NCI-H1417 treated with DMSO at 0.1 percent for 48 hours (cell line): ENCODE measurements at places on chromosomes 5 and 9.

DNA sequence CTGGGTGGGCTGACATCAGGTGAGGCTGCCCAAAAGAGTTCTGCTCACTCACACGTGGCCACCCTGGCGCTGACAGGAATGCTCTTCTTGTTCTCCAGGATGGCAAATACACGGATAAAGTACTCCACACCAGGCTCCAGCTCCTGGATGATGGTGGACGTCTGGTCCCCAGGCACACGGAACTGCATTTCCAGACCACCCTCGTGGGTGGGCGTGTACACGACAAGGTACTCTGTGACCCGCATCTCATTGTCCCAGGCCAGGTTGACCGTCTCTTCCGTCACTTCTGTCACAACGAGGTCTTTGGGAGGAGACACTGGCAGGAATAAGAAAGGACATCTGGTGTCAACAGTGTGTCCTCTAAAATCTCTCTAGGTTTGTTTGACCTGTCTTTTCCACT is 33.8 kb downstream of the TNC start:
- no peak for DNase-seq

DNA sequence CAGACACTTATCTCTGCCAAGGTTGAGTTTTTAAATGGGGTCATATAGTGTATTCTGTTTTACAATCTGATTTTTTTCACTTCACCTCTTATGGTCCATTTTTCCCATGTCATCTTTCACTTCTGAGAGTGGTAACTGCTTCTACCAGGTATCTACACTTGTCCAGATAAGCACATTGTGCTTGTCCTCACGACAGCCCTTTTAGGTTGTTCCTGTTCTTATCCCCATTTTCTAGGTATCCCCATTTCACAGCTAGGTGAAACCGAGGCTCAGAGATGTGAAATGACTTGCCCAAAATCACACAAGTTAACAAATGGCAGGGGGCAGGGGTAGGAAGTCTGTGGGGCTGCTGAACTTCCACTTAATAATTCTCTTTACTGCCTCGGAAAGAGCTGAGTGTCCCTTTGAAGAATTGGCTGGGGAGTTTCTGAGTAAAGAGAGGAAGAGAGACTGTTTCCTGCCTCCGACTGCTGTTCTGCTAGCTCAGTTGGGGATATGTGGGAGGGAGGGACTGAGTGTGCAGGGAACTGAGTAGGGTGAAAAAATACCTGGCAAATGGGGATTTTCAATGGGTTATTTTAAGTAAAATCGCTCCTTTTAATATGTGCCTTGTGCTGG is 255.4 kb downstream of the GRIA1 start:
- no peak for DNase-seq

- DNase-seq: no peak
Measured at GRCh38 chr5:141504216-141504615, 15.3 kb downstream of the PCDHGC5 start.

DNA sequence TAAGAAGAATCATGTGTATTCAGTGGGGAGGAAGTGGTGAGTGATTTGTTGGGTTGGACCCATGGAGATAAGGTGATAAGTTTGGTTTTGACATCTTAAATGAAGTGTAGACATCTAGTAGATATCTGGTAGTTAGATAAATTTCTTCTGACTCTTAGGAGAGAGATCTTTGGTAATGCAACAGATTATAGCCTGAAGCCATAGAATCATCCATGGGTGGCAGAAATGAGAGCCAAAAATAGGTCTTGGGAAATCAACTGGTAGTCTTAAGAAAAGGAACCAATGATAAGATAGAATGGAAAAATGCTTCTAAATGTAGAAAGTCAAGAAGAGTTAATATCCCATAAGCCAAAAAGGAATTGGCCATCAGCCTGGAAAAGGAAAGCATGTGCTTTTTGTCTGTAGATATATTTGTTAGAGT is 532.7 kb upstream of the GRAMD2B start:
- DNase-seq: no peak

DNA sequence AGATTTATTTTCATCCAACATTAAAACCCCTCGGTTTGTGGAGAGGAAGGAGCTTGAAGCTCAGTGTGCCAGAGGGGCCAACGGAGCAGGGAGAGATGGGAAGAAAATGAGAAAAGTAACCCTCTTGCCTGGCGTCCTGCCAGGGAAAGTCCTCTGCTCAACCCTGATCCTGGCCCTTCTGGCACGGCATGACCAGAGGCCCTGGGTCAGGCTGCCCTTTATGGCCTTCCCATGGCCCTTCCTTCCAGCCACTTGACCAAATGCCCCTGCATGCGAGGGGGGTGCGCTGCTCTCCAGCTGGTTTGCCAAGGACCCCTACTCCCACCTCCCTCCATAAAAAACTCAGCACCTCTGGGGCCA is 43.8 kb downstream of the SPRY4 start:
- no peak for DNase-seq

DNA sequence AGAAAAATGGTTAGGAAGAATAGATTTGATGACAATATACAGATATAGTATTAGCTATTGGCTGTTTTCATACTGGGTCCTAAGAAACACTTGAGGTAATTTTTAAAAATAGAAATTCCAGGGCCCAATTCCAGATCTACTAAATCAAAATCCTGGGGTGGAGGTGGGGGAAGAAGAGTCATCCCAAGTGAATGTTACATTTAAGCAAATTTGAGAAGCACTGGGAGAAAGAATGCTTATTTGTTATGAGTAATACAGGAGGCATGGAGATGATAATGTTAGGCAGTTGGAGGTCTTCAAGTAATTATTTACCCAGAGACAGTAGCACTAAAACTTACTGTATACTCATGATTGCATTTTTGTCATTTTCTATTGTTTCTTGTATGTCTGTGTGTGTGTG is 93.0 kb upstream of the DAB2 start:
- no peak for DNase-seq

- no peak for DNase-seq
Measured at GRCh38 chr5:1374679-1375055, 29.8 kb upstream of the CLPTM1L start.

DNA sequence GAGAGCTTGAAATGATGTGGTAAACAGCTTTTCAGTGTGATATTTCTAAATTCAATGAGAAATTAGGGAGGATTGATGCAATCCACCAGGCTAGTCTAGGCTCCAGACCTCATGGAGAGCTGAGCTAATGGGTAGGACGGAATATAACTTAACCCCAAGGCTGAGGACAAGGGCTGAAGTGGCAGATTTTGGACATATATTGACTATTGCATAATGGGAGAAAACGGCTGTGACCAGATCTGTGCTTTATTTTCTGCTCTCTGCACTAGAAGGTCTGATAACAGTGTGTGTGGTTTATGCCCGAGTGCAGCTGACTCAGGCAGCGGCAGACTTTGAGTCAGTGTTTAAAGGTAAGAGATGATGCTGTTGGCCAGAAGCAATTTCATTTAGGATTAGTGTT is 70.6 kb downstream of the ACTBL2 start:
- DNase-seq: no peak

GRCh38 chr9:91547081-91547480 is 123.4 kb upstream of the NFIL3 start:
- no peak for DNase-seq

GRCh38 chr5:66415208-66415607 is 181.0 kb upstream of the MAST4 start:
- DNase-seq: no peak

DNA sequence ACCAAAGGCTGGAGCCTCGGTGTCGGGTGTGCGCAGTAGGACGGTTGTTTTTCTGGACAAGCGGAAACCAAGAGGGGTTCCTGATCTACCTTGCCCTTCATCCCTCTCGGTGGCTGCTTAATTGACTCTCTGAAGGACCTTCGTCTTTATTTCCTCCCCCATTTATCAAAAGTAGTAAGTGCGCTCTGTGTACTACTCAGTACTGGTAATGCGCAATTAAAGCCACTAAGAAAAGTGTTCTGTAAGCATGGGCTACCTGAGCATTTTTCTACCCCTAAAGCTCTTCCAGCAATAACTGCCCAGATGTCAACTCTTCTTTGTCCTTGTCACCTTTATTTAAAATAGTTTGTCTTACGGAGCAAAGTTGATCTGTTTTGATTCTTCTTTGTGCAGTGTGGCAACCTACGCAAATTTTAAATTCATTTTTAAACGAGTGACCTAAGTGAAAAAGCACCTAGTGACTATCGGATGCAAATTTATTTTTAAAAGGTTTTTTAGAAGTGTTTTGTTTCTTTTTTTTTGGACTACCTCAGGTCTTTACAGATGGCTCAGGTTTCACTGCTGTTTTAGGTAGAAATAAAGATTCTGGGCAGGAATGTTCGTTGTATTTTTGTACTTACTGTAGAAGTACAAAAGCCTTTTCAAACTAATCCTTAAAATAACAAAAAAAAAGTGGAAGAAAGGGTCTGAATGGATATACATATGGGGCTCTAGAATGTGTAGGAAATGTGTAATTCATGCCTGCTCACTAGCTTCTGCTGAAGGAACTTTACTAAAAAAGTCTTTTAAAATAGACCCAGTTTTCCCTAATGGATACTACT is 2.0 kb downstream of the JMY start:
- no peak for DNase-seq

- no peak for DNase-seq
Measured at GRCh38 chr5:96439477-96440184, 6.6 kb upstream of the PCSK1 start.

DNA sequence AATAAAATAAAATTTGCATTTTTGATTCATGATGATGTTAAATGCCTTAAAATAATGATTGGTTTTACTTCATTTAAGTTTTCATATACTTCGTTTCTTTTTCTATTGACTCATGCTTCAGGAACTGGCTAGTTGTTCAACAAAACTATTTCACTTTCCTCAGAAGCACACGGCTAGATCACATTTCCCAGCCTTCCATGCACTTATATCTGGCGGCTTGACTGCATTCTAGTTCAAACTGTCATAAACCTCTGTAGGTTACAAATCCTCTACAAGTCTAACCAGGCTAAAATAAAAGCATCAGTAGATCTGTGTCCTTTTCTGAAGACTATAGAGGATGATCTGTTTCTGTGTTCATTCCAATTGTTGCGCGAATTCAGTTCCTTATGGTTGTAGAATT is 46.3 kb upstream of the CNTLN start:
- DNase-seq: no peak

DNA sequence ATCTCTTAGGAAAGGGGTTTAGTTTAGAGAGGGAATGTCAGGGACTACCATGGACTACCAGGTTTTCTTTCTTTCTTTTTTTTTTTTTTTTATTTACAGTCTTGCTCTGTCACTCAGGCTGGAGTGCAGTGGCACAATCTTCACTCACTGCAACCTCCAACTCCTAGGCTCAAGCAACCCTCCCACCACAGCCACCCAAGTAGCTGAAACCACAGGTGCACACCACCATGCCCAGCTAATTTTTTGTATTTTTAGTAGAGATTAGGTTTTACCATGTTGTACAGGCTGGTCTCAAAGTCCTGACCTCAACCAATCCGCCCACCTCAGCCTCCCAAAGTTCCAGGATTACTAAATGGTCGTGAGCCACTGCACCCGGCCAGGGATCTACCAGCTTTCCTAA is 572.7 kb downstream of the CAAP1 start:
- DNase-seq: no peak

- no peak for DNase-seq
Measured at GRCh38 chr5:33968211-33969005, 16.1 kb downstream of the SLC45A2 start.

- no peak for DNase-seq
Measured at GRCh38 chr9:84652496-84653120, 16.9 kb upstream of the NTRK2 start.

DNA sequence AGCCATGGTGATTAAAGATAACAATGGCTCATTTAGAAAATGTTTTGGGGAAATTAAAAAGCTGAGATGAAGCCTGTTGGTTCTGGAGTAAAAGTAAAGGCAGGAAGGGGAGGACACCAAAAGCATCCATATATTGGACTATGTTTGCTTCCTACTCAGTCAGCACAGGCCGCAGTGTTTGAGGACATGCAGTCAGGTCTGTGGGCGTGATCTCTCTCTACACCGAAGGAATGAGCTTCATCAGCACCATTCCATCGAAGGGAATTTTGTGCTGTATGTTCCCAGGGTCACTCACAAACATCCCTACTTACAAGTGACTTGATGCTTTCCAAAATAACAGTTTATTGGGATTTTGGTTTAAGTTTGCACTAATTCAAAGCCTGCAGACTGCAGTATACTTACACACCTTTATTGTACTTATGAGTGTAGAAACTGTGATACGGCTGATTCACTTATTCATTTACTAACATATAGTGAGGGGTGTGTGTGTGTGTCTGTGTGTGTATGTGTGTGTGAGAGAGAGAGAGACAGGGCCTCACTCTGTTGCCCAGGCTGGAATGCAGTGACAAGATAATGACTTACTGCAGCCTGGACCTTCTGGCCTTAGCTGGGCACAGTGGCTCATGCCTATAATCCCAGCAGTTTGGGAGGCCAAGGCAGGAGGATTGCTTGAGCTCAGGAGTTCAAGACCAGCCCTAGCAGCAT is 13.4 kb upstream of the CDK5RAP2 start:
- DNase-seq: no peak

GRCh38 chr9:107188376-107188775 is 94.7 kb upstream of the RAD23B start:
- no peak for DNase-seq

DNA sequence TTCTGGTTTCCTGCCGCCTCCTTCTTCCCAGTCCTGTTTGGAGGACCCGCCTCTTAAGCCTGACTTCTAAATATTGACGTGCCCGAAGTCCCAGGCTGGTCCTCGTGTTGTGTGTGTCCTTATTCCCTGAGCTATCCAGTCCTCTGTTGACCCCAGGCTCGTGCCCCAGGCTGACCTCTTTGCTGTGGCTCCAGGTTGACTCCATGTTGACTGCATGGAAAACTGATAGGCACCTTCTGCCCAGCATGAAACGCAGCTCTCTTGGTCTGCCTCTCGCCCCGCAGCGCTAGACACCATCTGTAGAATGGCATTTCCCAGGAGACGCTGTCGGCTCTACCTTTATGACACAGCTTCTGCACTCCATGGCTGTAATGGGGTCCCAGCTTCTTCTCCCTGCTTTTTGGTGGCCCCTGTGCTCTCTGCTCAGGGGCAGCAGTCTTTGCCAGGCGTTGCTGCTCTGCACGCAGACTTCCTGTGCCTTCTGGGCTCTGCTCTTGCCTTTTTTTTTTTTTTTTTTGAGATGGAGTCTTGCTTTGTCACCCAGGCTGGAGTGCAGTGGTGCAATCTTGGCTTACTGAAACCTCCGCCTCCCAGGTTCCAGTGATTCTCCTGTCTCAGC is 28.4 kb downstream of the EHMT1 start:
- no peak for DNase-seq

GRCh38 chr5:179802207-179802883 is 4.3 kb downstream of the MGAT4B start:
- DNase-seq: no peak

GRCh38 chr5:114458726-114459125 is 96.9 kb downstream of the KCNN2 start:
- DNase-seq: no peak

GRCh38 chr9:116497095-116497890 is 189.8 kb upstream of the TRIM32 start:
- DNase-seq: no peak

DNA sequence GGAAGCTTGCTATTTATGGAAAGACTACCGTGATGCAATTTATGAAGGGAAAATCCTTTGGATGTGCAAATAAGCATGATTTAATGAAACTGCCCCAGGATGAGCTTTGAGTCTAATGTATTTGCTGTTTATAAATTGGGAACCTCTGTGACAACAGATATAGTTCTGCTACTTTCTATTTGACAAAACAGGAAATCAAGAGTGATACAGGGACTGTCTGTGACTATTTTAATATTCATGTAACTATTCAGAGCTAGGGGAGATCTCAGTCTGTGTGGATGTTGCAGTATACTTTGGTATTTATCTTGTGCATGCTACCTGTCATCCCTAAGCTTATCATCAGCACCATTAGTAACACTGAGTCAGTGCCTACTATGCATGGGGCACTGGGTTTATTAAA is 132.1 kb downstream of the PDZD2 start:
- DNase-seq: no peak
